OCI-LY7 (cell line): ENCODE measurements at places on chromosomes 2 and 18.

DNA sequence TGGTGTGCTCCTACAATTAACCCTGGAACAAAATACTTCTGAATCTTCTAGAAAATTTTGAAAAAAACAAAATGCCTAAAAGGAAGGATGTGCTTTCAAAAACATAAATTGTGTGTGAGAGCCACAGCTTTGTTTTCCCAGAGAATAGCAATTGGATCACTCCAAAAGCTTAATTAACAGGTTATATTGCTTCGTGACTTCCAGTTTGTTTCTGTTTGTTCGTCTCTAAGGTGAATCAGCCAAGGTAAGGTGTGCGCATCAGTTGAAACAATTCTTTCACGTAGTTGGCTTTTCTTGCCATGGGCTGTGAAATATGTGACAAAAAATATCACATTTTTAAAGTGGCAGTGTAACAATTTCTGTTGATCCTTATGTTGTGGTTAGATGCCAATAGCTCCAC lies 90.3 kb upstream of the BARD1 start:
- no peak for DNase-seq

- no peak for DNase-seq
These were observed 138.7 kb upstream of the CTDP1 start for GRCh38 chr18:79540904-79541282.

- no peak for DNase-seq
These were observed 376.5 kb downstream of the TMEM182 start for GRCh38 chr2:103138123-103138901.

- no peak for DNase-seq
These were observed 276.1 kb upstream of the SIX2 start for GRCh38 chr2:45285311-45285710.

DNA sequence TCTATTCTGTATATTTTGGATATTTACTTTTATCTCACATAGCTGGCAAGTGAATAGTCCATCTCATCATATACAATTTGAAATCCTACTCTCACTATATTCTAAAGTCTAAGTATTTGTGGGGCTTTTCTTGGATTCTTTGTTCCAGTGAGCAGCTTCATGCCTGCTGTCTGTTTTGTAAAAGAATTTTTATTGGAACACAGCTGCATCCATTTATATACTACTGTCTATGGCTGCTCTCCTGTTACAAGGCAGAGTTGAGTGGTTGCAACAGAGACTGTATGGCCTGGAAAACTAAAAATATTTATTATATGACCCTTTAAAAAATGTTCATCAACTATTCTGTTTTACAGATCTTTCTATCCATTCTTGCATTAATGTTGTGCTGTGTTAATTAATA lies 193.3 kb upstream of the KLHL14 start:
- DNase-seq: no peak

- DNase-seq: no peak
These were observed 48.1 kb upstream of the SLC39A10 start for GRCh38 chr2:195608768-195609454.

DNA sequence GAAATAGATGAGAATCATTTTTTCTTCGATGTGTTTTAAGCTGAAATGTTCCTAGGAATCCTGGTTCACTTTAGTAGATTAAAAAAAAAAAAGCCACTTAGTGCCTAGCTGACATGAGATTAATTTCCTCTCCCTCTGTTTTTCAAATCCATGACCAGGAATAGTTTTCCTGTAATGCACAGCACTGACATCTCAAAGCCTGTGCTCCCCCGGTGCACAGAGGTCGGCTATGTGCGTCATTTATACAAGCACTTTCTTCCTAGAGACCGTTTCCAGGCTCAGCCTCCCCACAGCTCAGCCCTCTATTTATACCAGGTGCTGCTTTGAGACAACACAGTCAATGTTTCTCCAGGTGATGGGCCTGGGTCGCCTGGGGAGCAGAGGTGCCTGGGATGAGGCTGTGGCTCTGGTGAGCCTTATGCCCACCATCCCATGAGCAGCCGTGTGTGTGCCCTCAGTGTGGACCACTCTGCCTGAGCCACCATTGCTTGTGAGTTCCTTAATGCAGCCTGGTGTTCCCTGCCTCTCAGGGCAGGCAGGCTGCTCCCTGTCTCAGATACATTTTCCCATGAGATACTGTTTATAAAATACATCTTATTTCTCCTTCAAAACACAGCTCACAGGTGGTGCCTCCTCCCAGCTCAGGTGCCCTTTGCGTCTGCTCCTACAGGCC lies 515.7 kb upstream of the HS6ST1 start:
- no peak for DNase-seq
